ENCODE measurements at places on chromosomes 12 and 14. TPM values are rescaled to one million over a fixed set of nuclear protein-coding genes. Genes with fewer than 3 reads are reported as not detected.

DNA sequence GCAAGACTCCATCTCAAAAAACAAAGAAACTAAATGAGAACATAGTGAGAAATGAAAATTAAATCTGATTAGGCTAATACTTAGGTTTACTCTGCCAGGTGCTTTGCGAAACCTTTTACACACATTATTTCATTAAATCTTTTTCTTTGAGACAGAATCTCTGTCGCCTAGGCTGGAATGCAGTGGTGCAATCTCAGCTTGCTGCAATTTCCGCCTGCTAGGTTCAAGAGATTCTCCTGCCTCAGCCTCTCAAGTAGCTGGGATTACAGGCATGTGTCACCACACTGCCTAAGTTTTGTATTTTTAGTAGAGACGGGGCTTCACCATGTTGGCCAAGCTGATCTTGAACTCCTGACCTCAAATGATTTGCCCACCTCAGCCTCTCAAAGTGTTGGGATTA, 21.9 kb upstream of the EEA1 start:
- DNase-seq, result no peak
- no peaks in the 10 kb centered on the region for H3K4me1 ChIP-seq
- H3K27me3 ChIP-seq, result no peaks in the 10 kb centered on the region
- no peak overlapping the region for H3K4me3 ChIP-seq
- H3K27ac ChIP-seq, result no peak overlapping the region
- no peaks in the 10 kb centered on the region for H3K36me3 ChIP-seq

DNA sequence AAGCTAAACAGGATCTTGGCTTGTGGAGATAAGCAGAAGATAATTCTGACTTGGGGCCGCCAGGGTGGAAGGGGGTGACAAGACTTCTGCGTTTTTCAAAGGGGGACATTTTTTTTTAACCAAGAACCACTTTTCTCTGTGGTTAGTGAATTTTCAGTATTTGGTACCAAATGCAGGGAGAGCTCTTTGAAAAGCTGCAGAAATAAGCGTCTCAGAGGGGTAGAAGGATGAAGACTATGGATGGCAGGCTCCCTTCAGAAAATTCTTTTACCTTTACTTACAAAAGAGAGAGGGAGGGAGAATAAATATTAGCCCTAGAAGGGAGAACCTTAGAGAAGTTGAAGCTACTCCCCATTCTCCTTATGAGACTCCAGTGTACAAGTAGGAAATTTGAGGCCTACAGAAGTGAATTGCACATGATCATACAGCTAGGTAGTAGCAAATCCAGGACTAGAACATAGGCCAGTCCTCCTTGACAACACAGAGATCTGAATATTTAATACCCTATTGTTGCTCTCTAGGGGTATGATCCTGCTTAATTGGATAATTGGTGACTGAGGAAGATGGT, 840 bp downstream of the MRPL52 start:
- H3K27me3 ChIP-seq, result no peaks in the 10 kb centered on the region
- no peak for DNase-seq
- H3K36me3 ChIP-seq, result peaks cover 35% of the 10 kb centered on the region
- H3K4me1 ChIP-seq, result peaks cover 12% of the 10 kb centered on the region
- H3K27ac ChIP-seq, result peak overlapping the region; percentile 88
- H3K4me3 ChIP-seq, result peak overlapping the region; percentile 87

- H3K27me3 ChIP-seq, result no peaks in the 10 kb centered on the region
- DNase-seq, result no peak
- H3K4me3 ChIP-seq, result no peak overlapping the region
- no peaks in the 10 kb centered on the region for H3K4me1 ChIP-seq
Measured at GRCh38 chr14:75630695-75631452, 29.8 kb downstream of the ERG28 start.

DNA sequence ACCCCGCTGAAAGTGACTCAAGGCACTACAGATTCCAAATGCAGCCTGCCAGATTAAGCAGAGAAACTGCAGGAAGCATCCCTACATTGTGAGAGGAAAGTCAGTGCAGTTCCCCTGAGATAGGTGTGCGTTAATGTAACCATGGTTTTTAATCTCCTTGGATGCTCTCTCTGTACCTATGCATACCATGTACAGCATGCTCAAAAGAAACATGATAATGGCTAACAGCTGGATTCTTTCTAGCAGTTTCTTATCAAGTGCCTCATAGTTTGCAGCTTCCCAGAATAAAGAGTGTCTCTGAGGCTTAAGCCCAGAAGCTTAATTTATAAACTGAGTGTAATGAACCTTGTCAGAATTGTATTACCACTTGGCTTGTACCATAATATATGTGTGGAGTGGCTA, 17.1 kb upstream of the MDM1 start:
- no peak overlapping the region for H3K27ac ChIP-seq
- no peak for DNase-seq
- H3K4me3 ChIP-seq, result no peak overlapping the region
- peaks cover 11% of the 10 kb centered on the region for H3K4me1 ChIP-seq
- no peaks in the 10 kb centered on the region for H3K27me3 ChIP-seq

GRCh38 chr14:77923131-77923936, 123.4 kb downstream of the ADCK1 start:
- no peaks in the 10 kb centered on the region for H3K4me1 ChIP-seq
- peaks cover 33% of the 10 kb centered on the region for H3K36me3 ChIP-seq
- peak; percentile 32 for DNase-seq
- no peaks in the 10 kb centered on the region for H3K27me3 ChIP-seq
- H3K4me3 ChIP-seq, result no peak overlapping the region

GRCh38 chr12:21894792-21895595, 46.2 kb downstream of the ABCC9 start:
- no peak overlapping the region for H3K4me3 ChIP-seq
- DNase-seq, result no peak
- no peak overlapping the region for H3K27ac ChIP-seq
- H3K4me1 ChIP-seq, result peaks cover 12% of the 10 kb centered on the region
- H3K36me3 ChIP-seq, result no peaks in the 10 kb centered on the region

DNA sequence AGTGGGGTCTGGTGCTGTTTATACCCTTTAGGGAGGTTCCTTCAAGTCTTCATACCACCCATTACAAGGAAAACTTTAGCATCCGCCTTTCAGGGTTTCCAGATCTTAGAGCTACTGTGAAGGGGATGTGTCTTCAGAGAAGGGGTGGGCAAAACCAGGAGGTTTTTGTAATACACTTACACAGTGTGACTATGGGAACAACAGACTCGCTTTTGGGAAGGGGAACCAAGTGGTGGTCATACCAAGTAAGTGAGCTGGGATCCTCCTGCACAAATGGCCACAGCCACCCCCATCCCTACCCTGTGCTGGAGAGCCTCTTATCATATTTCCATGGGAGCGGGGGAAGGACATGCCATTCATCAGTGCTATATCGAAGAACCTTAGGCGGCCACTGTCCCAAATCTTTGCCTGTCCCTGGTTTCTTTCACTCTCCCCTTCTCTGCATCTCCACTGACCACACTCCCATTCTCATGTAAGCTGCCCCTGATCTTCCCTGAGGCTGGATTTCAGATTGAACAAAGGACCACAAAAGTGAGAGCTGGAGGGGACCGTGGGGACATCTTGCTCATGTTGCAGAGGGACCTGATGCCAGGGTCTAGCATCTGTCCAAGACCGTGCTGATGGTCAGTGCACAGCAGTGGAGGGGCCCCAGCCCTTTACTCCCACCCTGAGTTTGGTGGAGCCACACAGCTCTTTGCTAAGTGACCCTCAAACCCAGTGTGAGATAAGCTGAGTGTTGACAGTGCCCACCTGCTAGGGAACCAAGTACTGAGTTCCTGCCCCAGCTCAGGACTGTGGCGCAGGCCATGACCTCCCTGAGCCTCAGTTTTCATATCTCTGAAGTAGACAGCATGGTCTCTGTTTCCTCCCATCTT, 51.4 kb downstream of the DAD1 start:
- no peaks in the 10 kb centered on the region for H3K27me3 ChIP-seq
- no peak overlapping the region for H3K4me3 ChIP-seq
- H3K36me3 ChIP-seq, result no peaks in the 10 kb centered on the region
- H3K27ac ChIP-seq, result no peak overlapping the region
- peaks cover 24% of the 10 kb centered on the region for H3K4me1 ChIP-seq

DNA sequence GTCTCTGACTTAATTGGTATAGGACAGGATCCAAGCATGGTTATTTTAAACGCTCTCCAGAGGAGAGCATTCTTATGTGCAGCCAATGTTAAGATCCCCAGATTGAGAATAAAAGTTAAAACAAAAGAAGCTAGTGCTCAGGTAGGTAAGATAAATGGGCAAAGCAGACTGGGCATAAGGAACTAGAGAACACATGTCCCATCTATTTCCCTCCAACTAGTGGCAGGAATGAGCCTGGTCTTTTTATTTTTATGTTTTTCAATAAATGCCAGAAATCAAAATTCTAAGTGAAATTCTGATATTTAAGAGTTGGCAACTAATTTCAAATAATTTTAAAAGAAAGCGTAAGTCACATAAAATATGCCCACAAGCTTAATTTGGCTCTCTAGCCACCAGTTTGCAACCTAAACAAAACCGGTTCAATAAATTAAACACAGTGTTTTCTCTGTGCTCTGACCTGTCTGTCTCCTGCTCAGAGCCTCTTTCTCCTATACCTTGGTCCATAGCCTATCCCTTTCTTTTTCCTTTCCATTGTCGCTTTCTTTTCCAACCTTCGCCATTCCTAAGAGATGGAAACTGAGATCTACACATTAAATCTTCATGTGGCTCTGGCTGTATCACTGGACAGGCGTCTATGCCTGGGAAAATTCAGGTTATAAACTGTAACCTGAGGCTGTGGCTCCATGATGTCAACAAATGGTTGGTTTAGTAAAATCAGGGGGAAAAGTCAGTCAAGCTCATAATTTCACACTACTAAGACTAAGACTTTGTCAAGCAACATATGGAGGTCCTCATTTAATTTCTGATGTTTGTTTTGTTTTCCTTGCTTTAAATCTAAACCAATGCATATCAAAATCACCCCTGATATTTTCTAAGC, 5.5 kb downstream of the SLC38A1 start:
- H3K27ac ChIP-seq, result no peak overlapping the region
- H3K4me3 ChIP-seq, result no peak overlapping the region
- peaks cover 85% of the 10 kb centered on the region for H3K4me1 ChIP-seq
- no peaks in the 10 kb centered on the region for H3K27me3 ChIP-seq

DNA sequence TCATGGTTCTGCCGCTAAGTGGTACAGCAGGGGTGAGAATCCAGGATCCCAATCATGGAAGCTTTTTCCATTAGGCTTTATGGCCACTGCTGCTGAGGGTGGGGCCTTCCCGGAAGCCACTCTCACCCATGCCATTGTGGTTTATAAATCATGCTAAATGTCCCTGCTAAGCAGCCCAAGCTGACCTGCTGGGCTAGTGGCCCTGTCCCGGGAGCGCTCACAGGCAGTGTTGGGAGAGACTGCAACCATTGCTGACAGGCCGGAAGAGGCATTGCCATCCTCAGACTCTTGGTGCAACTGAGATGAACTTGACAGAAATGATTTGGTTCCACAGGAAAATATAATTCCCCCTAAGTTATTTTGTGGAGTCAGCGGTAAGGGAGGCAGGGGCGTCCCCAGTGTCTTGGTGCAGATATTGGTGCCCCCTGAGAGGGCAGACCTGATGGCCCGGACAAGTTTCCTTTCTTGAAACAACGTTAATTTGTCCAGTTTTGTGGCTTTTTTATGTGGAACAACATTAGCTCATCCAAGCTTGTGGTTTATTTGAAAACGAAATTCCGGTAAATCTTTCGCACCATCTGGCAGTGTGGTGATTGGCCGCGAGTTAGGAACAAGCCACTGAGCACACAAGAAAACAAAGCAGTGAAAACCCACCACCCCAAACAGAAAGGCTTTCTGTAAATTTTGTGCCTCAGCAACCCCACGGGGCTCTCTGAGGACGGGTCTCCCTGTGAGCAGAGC, 82.3 kb downstream of the SSPN start:
- no peaks in the 10 kb centered on the region for H3K27me3 ChIP-seq
- no peaks in the 10 kb centered on the region for H3K36me3 ChIP-seq
- no peak for DNase-seq

GRCh38 chr12:38886064-38886463, 19.3 kb downstream of the CPNE8 start:
- no peaks in the 10 kb centered on the region for H3K36me3 ChIP-seq
- peak; percentile 24 for DNase-seq
- H3K27me3 ChIP-seq, result no peaks in the 10 kb centered on the region
- H3K4me3 ChIP-seq, result no peak overlapping the region
- peaks cover 5% of the 10 kb centered on the region for H3K4me1 ChIP-seq
- no peak overlapping the region for H3K27ac ChIP-seq

GRCh38 chr12:57726884-57727757, 11.4 kb downstream of the AGAP2 start:
- peaks cover 19% of the 10 kb centered on the region for H3K4me1 ChIP-seq
- H3K27ac ChIP-seq, result peak overlapping the region; percentile 75
- peak; percentile 70 for DNase-seq

- no peaks in the 10 kb centered on the region for H3K27me3 ChIP-seq
- H3K4me1 ChIP-seq, result no peaks in the 10 kb centered on the region
- H3K27ac ChIP-seq, result no peak overlapping the region
Measured at GRCh38 chr14:33527023-33527634, 423.7 kb downstream of the EGLN3 start.

GRCh38 chr12:92619026-92619425, 83.8 kb upstream of the PLEKHG7 start:
- no peak overlapping the region for H3K27ac ChIP-seq
- no peaks in the 10 kb centered on the region for H3K4me1 ChIP-seq
- H3K36me3 ChIP-seq, result no peaks in the 10 kb centered on the region
- no peak for DNase-seq

- no peak for DNase-seq
- no peaks in the 10 kb centered on the region for H3K27me3 ChIP-seq
- no peak overlapping the region for H3K4me3 ChIP-seq
- peaks cover 38% of the 10 kb centered on the region for H3K36me3 ChIP-seq
Measured at GRCh38 chr12:96029826-96030225, 5.6 kb downstream of the LTA4H start.

The HOXC12 gene
- total RNA-seq, result not detected

The DIO2 gene
- 10.4 TPM for total RNA-seq

The YY1 gene
- total RNA-seq, result 50.8 TPM

The KRT73 gene
- not detected for total RNA-seq

The MYO1H gene
- total RNA-seq, result not detected

Measured in stomach (tissue), 19 donors.